ENCODE measurements at places on chromosomes 16 and 17. TPM values are rescaled to one million over a fixed set of nuclear protein-coding genes. Genes with fewer than 3 reads are reported as not detected.

VASN gene
- 20.3 TPM for total RNA-seq

IGF2BP1 gene
- not detected for total RNA-seq

DNA sequence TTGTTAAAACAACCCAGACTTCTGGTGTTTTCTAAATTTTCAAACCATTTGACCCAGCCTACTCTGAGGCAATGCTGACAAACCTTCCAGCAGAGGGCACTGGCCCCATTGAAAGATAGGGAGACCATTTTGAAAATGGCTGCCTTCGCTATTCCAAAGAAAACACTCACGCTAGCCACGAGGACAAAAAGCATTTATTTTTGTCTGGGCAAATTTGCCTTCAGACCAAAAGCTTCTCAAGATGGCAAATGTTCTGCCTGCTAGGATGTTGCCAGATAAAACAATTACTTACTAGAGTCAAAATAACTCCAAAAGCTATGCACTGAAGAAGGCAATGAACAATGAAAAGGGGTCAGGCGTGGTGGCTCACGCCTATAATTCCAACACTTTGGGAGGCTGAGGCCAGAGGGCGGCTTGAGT lies 296.7 kb upstream of the IRX5 start:
- no peaks in the 10 kb centered on the region for H3K36me3 ChIP-seq
- H3K4me1 ChIP-seq, result peaks cover 3% of the 10 kb centered on the region
- no peak for DNase-seq
- H3K4me3 ChIP-seq, result no peak overlapping the region
- no peaks in the 10 kb centered on the region for H3K27me3 ChIP-seq
- H3K27ac ChIP-seq, result no peak overlapping the region

GRCh38 chr17:16459855-16460550 lies 32.0 kb downstream of the LRRC75A start:
- no peaks in the 10 kb centered on the region for H3K4me1 ChIP-seq
- H3K36me3 ChIP-seq, result no peaks in the 10 kb centered on the region
- DNase-seq, result no peak
- no peaks in the 10 kb centered on the region for H3K27me3 ChIP-seq
- H3K27ac ChIP-seq, result no peak overlapping the region

PRSS36 gene
- 3.5 TPM for total RNA-seq

C16orf95 gene
- 3.0 TPM for total RNA-seq

DNA sequence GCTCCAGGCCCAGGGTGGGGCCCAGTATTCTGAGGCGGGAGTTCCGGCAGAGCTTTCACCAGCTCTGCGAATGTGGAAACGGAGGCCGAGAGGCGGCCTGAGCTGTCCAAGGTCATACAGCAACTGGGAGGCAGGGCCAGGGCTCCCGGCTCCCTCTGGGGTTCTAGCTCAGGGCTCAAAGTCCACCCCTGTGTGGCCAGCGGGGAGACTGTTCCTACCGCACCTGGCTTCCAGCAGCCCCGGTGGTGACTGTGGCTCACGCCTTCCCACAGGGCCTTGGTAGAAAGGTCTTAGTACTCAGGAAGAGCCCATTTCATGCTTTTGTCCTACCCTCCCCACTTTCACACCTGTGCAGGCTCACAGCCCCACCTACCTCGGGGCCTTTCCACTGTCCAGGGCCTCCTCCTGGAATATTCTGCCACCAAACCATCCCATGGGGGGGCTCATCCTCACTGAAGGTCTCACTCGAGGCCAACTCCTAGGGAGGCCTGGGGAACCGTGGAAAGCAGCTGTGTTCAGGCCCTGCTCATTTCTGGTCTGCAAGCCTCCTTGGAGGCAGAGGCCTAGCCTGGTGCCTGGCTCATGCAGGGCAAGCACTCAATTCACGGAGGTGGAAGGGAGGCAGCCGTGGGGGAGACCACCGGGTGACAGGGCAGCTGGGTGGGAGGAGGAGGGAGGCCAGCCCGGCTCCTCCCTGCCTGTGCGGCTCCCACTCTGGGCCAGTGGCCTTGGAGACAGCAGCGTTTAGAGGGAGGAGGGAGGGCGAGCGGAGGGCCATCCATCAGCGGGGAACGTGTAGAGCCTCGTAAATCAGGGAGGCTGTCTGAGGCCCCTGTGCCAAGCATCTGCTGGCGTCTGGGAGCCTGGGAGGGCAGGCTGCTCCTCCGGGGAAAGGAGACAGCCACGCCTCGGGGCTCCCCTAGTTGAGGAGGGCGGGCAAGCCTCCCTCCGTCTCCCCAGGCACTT lies 12.7 kb upstream of the DOC2B start:
- no peak for DNase-seq
- peaks cover 1% of the 10 kb centered on the region for H3K27me3 ChIP-seq
- no peak overlapping the region for H3K4me3 ChIP-seq
- H3K36me3 ChIP-seq, result no peaks in the 10 kb centered on the region
- H3K4me1 ChIP-seq, result no peaks in the 10 kb centered on the region

MYH2 gene
- 1.0 TPM for total RNA-seq

GFAP gene
- total RNA-seq, result not detected

- no peak overlapping the region for H3K4me3 ChIP-seq
- H3K36me3 ChIP-seq, result no peaks in the 10 kb centered on the region
- H3K27me3 ChIP-seq, result no peaks in the 10 kb centered on the region
- no peak for DNase-seq
- H3K4me1 ChIP-seq, result no peaks in the 10 kb centered on the region
- H3K27ac ChIP-seq, result no peak overlapping the region
These were observed 45.6 kb upstream of the NKD1 start for GRCh38 chr16:50502616-50503011.

Measured in upper lobe of right lung (tissue), 1 donor.